ENCODE measurements at places on chromosomes 7 and 10. TPM values are rescaled to one million over a fixed set of nuclear protein-coding genes. Genes with fewer than 3 reads are reported as not detected.

GRCh38 chr7:76342222-76342621, 16.6 kb downstream of the YWHAG start:
- H3K4me1 ChIP-seq: peaks cover 67% of the 10 kb centered on the region
- H3K27ac ChIP-seq: no peak overlapping the region
- no peaks in the 10 kb centered on the region for H3K27me3 ChIP-seq
- H3K36me3 ChIP-seq: peaks cover 50% of the 10 kb centered on the region
- H3K4me3 ChIP-seq: no peak overlapping the region

DNA sequence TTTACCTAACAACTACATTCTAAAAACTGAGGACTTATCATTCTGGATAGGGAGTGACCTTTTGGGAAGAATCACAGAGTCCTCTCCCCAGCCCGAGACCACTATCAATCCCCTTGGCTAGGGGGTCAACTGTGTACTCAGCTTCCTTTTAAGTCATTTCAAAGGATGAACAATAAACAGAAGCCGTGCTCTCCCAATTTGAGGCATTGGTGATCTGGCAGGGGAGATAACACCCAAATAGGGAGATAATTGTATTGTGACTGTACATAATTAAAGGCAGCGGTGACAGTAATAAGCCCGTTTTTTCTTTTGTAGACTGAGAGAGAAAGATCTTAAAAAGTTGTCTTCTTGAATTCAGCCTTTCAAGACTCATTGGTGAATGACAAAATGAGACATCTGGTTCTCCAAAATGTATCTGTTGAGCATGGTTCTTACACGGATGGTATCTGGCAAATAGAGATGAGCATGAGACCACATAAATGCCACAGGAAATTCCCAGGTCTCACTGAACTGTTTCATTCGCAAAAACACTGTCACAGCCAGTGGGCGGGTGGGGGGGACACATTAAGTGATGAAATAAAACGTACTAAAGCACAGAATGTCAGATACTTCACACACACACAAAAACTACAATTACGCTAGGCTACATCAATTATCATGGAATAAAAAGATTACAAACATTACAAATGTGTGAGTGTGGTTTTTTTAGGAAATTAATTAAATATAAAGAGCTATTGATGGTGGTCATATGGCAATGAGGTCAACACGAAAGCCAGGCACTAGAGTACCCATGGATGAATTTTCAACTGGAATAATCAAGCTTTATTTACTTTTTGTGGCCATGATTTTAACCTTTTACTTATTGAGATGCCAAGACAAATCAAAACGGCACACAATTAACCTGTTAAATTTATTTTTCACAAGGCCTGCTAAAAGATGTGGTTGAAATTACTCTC, 108.4 kb downstream of the HIPK2 start:
- no peak overlapping the region for H3K27ac ChIP-seq
- no peaks in the 10 kb centered on the region for H3K27me3 ChIP-seq

- no peaks in the 10 kb centered on the region for H3K36me3 ChIP-seq
- no peak overlapping the region for H3K4me3 ChIP-seq
- no peaks in the 10 kb centered on the region for H3K27me3 ChIP-seq
- no peaks in the 10 kb centered on the region for H3K4me1 ChIP-seq
Measured at GRCh38 chr7:77222065-77222464, 22.4 kb upstream of the FGL2 start.

- no peaks in the 10 kb centered on the region for H3K27me3 ChIP-seq
- no peak overlapping the region for H3K27ac ChIP-seq
- no peaks in the 10 kb centered on the region for H3K36me3 ChIP-seq
- H3K4me3 ChIP-seq: no peak overlapping the region
- DNase-seq: no peak
Measured at GRCh38 chr7:28564755-28565374, 152.5 kb downstream of the CREB5 start.

- H3K27me3 ChIP-seq: no peaks in the 10 kb centered on the region
- no peaks in the 10 kb centered on the region for H3K4me1 ChIP-seq
- H3K36me3 ChIP-seq: peaks cover 54% of the 10 kb centered on the region
- DNase-seq: no peak
- no peak overlapping the region for H3K27ac ChIP-seq
- no peak overlapping the region for H3K4me3 ChIP-seq
Measured at GRCh38 chr10:97222326-97222961, 36.7 kb upstream of the SLIT1 start.

- H3K27me3 ChIP-seq: no peaks in the 10 kb centered on the region
- no peak overlapping the region for H3K27ac ChIP-seq
- H3K4me1 ChIP-seq: peaks cover 13% of the 10 kb centered on the region
- no peak for DNase-seq
Measured at GRCh38 chr10:43204943-43205671, 61.8 kb downstream of the RASGEF1A start.

DNA sequence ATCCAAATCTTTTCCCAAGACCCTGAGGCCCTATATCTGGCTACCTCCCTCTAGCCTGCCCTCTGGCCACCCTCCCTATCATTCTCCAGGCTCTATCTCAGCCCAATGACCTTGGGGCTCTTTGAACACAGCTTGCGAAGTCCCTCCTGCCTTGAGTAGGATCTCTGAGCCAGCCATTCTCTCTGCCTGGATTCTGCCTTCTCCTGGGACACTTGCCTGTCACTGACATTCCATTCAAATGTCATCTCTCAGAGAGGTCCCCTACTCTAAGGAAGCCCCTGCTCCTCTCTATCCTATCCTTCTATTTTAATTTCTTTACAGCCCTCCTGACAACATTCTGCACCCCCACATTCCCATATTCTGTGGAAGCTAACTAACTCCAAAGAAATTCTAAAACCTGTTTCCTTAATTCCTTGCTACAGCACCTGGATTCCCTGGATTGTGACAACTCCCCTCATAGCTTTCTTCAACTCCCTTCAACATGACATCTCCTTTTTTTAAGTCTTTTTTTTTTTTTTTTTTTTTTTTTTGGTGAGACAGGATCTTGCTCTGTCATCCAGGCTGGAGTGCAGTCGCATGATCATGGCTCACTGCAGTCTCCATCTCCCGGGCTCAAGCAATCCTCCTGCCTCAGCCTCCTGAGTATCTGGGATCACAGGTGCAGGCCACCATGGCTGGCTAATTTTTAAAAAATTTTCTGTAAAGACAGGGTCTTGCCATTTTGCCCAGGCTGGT, 81.0 kb upstream of the ASAH2 start:
- H3K36me3 ChIP-seq: peaks cover 7% of the 10 kb centered on the region
- H3K4me1 ChIP-seq: peaks cover 36% of the 10 kb centered on the region
- no peaks in the 10 kb centered on the region for H3K27me3 ChIP-seq
- no peak overlapping the region for H3K27ac ChIP-seq

- H3K36me3 ChIP-seq: no peaks in the 10 kb centered on the region
- H3K27ac ChIP-seq: no peak overlapping the region
- no peaks in the 10 kb centered on the region for H3K4me1 ChIP-seq
- no peaks in the 10 kb centered on the region for H3K27me3 ChIP-seq
- no peak for DNase-seq
- H3K4me3 ChIP-seq: no peak overlapping the region
Measured at GRCh38 chr10:34838366-34838900, 23.3 kb upstream of the PARD3 start.

DNA sequence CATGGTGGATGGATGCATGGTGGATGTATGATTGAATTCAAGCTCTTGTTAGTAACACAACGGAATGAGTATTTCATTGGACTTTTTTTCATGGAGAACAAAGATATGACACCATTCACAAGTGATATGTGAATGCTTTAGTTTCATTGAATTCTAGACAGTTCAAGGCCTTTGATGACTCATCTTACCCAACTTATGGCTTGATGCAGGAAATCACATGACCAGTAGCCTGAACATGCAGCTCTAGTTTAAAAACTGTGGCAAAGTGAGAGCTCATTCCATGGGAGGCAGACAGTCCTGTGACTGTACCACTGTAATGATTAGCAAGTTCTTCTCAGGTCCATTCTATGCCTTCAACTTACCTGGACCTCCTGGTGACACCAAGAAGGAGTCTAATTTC, 1239.3 kb downstream of the TYW1 start:
- H3K36me3 ChIP-seq: no peaks in the 10 kb centered on the region
- no peak overlapping the region for H3K4me3 ChIP-seq
- H3K27ac ChIP-seq: no peak overlapping the region
- H3K27me3 ChIP-seq: no peaks in the 10 kb centered on the region
- DNase-seq: no peak

DNA sequence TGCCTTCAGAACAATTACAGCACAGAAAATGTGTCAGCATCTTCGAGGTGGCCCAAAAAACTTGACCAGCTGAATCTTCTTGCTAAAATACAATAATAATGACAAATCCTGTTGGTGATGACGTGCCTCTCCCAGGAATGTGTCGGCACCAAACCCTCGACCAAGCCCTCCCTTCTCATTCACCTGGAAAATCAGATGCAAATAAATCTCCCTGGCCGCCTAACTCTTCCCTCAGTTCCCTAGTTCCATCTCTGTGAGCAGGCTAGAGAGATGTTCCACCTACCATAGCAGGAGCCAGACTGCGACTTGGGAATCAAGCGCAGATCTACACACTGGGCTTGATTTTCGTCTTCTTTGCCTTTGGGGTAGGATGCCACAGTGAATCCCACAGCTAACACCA, 4.1 kb downstream of the PRSS1 start:
- no peaks in the 10 kb centered on the region for H3K36me3 ChIP-seq
- no peak overlapping the region for H3K27ac ChIP-seq
- H3K4me1 ChIP-seq: no peaks in the 10 kb centered on the region

DNA sequence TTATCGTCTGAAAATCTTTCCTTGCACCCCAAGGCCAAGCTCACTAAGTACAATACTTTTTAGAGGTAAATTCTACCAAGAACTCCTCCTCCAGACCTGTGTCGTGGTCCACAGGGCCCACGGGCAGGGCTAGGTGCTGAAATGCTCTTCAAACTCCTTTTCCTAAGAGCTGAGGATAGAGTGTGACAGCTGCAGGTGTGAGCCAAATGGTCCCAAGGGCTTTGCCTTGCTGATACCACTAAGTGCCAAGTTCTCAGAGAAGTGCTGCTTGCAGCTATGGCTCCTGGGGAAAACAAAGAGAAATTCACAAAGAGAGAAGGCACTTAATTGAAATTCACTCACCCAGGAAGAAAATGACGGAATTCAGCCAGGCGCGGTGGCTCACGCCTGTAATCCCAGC, 868.9 kb upstream of the AUTS2 start:
- peaks cover 43% of the 10 kb centered on the region for H3K27me3 ChIP-seq
- no peak for DNase-seq
- no peak overlapping the region for H3K4me3 ChIP-seq
- no peaks in the 10 kb centered on the region for H3K4me1 ChIP-seq
- H3K27ac ChIP-seq: no peak overlapping the region

GRCh38 chr7:112495810-112496462, 15.1 kb downstream of the LSMEM1 start:
- H3K27me3 ChIP-seq: no peaks in the 10 kb centered on the region
- no peak overlapping the region for H3K4me3 ChIP-seq
- no peaks in the 10 kb centered on the region for H3K4me1 ChIP-seq
- no peak overlapping the region for H3K27ac ChIP-seq
- DNase-seq: no peak

DNA sequence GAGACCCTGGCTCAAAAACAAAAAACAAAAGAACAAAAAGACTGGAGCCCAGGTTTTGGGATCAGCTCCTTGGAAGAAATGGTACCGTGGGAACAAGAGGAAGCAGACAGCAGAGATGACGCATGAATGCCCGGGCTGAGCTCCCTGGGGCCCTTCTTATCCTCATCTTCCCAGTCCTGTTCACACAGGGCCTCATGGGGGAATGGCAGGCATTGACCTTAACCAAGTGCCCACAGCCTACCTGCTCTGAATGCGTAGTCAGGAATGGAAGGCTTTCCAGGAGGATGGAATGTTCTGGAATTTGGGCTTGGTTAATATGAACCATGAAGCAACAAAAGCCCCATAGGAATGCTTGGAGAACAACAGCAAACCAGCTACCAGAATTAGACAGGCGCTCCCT, 154.7 kb downstream of the PRPF18 start:
- DNase-seq: no peak
- H3K4me1 ChIP-seq: peaks cover 10% of the 10 kb centered on the region
- H3K27me3 ChIP-seq: no peaks in the 10 kb centered on the region
- H3K36me3 ChIP-seq: peaks cover 42% of the 10 kb centered on the region
- no peak overlapping the region for H3K27ac ChIP-seq
- no peak overlapping the region for H3K4me3 ChIP-seq

- no peak for DNase-seq
- no peak overlapping the region for H3K4me3 ChIP-seq
- no peaks in the 10 kb centered on the region for H3K27me3 ChIP-seq
- H3K4me1 ChIP-seq: peaks cover 3% of the 10 kb centered on the region
Measured at GRCh38 chr7:55120501-55121198, 101.8 kb downstream of the EGFR start.

- no peak overlapping the region for H3K4me3 ChIP-seq
- DNase-seq: no peak
- H3K36me3 ChIP-seq: no peaks in the 10 kb centered on the region
- peaks cover 19% of the 10 kb centered on the region for H3K4me1 ChIP-seq
- no peaks in the 10 kb centered on the region for H3K27me3 ChIP-seq
- no peak overlapping the region for H3K27ac ChIP-seq
Measured at GRCh38 chr10:43980313-43980712, 331.6 kb upstream of the ZNF32 start.

DNA sequence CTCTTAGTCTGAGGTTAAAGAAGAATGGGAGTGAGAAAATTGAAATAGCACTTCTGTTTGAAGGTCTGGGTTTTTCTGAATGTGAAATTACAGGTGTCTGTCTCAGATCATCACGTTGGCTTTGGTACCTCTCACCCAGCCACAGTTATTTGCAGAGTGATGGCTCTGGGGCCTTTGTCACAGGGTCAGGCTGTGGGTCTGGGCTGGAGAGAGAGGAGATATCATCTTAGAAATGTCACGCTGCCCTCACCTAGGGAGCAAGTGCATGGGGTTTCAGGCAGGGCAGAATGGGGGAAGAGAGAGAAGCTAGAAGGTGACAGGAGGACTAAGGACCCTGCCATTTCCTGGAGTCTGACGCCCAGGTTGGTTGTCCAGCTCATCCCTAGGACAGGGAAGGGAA, 127.2 kb downstream of the CFAP58 start:
- H3K4me3 ChIP-seq: no peak overlapping the region
- no peaks in the 10 kb centered on the region for H3K36me3 ChIP-seq
- H3K4me1 ChIP-seq: no peaks in the 10 kb centered on the region
- peaks cover 25% of the 10 kb centered on the region for H3K27me3 ChIP-seq

DNA sequence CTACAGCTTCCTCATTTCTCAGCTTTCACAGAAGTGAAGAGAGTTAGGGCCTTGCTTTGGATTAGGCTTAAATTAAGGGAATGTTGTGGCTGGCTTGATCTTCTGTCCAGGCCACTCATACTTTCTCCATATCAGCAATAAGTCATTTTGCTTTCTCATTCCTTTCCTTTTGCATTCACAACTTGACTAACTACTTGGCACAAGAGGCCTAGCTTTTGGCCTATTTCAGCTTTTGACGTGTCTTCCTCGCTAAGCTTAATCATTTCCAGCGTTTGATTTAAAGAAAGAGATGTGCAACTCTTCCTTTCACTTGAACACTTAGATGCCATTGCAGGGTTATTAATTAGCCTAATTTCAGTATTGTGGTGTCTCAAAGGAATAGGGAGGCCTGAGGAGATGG, 712.0 kb downstream of the INHBA start:
- no peak overlapping the region for H3K27ac ChIP-seq
- H3K27me3 ChIP-seq: no peaks in the 10 kb centered on the region
- no peak for DNase-seq
- H3K4me3 ChIP-seq: no peak overlapping the region
- H3K36me3 ChIP-seq: no peaks in the 10 kb centered on the region
- H3K4me1 ChIP-seq: no peaks in the 10 kb centered on the region

SNX8 gene
- total RNA-seq: 19.0 TPM

FAM20C gene
- total RNA-seq: 12.4 TPM

LIPJ gene
- total RNA-seq: 0.23 TPM

ATP6V1F gene
- 108 TPM for total RNA-seq

ANKRD1 gene
- 5,476 TPM for total RNA-seq

SORCS3 gene
- total RNA-seq: 0.09 TPM

PDK4 gene
- 1,526 TPM for total RNA-seq

KIF20B gene
- 3.0 TPM for total RNA-seq

DNAJB6 gene
- 144 TPM for total RNA-seq

PPP1R17 gene
- not detected for total RNA-seq

MYPN gene
- total RNA-seq: 241 TPM

All from heart right ventricle (tissue), 16 donors.